Activated naive CD4-positive, alpha-beta T cell treated with anti-CD3 and anti-CD28 coated beads for 36 hours (primary cell): ENCODE measurements at places on chromosomes 7 and 10. TPM values are rescaled to one million over a fixed set of nuclear protein-coding genes. Genes with fewer than 3 reads are reported as not detected.

GRCh38 chr7:69597278-69598076, 798 bp upstream of the AUTS2 start:
- no peak for DNase-seq

DNA sequence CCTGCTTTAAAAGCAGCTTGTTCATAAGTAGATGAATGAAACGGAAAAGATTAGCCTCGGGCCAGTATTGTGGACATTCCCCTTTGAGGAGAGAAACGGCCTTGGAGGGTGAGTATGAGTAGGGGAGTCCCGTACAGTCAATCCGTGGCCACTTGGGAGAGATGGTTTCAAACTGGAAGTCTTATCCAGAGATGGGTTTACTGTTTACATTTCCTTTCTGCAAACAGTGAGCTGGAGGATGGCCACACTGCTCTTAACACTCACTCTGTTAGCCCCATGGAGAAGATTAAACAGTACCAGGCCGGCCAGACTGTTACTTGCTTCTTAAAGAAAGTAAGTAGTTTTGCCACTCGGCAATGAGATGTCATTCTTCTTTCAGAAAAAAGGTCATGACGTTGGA, 20.3 kb downstream of the CALHM2 start:
- no peak for DNase-seq

DNA sequence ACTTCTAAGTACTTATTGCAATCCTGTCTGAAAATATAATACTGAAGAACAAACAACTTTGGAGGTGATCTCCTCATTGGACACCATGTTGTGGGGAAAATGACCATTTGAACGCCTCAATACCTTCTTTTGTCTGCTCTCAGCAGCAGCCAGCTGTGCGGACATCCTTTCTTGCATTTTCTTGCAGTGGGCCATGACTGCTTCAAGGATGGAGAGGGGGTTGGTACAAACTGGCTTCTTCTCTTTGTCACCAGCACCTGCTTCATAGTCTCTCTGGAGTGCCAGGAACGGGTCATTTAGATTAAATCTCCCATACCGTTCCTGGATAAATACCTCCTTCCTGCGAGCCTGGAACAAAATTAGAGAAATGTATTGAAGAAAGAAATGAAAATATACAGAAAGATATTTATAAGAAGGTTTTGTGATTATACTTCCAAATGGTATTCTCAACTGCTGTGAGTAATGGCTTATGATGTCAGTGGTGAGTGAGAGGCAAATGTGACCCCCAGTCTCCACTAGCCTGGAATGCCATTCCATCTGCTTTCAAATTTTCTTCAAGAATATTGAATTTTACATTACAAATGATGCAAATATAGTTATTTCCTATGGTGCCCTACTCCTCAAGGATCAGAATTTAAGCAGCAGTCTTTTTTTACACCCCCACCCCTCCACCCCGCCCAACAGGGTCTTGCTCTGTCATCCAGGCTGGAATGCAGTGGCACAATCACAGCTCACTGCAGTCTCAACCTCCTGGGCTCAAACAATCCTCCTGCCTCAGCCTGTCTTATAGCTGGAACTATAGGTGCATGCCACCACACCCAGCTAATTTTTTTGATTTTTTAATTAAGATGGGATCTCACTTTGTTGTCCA, 62.4 kb downstream of the CTTNBP2 start:
- no peak for DNase-seq

DNA sequence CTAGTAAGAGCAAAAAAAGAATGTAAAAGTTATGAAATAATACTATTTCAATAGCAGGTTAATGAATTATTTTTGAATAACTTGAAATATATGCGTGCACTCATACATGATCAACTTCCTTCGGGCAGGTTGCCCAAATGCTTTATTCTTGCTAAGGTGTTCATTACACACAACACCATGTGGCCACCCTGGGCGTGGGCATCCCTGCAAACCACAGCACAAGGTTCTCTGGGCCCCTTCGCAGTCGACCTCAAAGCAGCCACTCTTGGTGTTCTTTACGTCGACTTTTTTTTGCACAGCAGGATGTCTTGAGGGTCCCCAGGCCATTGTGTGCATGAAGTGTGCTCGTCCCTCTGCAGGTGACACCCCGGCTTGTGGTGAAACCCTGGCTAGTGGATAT, 300.7 kb upstream of the PITRM1 start:
- no peak for DNase-seq

GRCh38 chr7:55235115-55235514, 130.0 kb upstream of the LANCL2 start:
- DNase-seq: no peak

- no peak for DNase-seq
These were observed 14.9 kb downstream of the TNRC18 start for GRCh38 chr7:5408777-5409176.

The AKR1C3 gene
- 0.47 TPM for total RNA-seq

GRCh38 chr7:1707756-1708595, 37.9 kb downstream of the ELFN1 start:
- DNase-seq: no peak

- no peak for DNase-seq
These were observed 76.0 kb upstream of the GRB10 start for GRCh38 chr7:50858528-50859245.

- DNase-seq: no peak
These were observed 176.8 kb downstream of the THSD7A start for GRCh38 chr7:11655163-11655562.

GRCh38 chr7:23234569-23235296, 11.8 kb upstream of the GPNMB start:
- DNase-seq: no peak

- no peak for DNase-seq
These were observed 338.1 kb downstream of the DNAJB6 start for GRCh38 chr7:157674715-157675426.

GRCh38 chr7:44665531-44666213, 59.2 kb downstream of the OGDH start:
- DNase-seq: no peak

GRCh38 chr10:62075414-62075813, 173.9 kb downstream of the ARID5B start:
- no peak for DNase-seq

GRCh38 chr7:138370956-138371355, 89.1 kb upstream of the TRIM24 start:
- DNase-seq: no peak

The KLF14 gene
- total RNA-seq: not detected

DNA sequence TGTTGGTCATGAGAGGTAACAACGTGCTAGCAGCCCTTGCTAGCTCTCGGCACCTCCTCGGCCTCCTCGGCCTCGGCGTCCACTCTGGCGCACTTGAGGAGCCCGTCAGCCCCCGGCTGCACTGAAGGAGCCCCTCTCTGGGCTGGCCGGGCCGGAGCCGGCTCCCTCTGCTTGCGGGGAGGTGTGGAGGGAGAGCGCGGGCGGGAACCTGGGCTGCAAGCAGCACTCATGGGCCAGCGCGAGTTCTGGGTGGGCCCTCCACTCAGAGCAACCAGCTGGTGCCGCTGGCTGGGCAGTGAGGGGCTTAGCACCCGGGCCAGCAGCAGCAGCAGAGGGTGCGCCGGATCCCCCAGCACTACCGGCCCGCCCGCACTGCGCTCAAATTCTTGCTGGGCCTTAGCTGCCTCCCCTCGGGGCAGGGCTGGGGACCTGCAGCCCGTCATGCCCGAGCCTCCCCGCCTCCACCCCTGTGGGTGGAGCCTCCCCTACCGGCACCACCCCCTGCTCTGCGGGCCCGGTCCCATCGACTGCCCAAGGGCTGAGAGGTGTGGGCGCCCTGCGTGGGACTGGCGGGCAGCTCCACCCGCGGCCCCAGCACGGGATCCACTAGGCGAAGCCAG, 96.1 kb downstream of the PAXIP1 start:
- DNase-seq: no peak

DNA sequence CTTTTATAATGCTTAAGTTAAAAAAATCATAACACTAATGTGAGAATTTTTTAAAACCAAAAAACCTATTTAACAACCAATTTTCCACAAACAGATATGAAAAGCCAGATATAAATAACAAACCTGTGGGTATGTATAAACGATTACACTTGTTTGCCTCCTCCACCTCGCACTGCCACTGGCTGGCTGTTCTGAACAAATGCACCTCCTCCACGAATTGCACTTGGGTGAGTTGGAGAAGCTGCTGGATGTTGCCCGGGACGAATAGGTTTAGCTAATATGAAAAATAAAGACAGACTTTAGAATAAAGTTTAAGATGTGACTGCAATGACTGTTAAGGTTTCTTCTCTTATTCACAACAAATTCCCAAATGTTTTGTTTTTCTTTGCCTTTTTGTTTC, 40.8 kb downstream of the KIF5B start:
- no peak for DNase-seq

The TMEM196 gene
- total RNA-seq: not detected

- DNase-seq: no peak
These were observed 1.1 kb upstream of the DLG5 start for GRCh38 chr10:77927402-77928246.

GRCh38 chr10:95818668-95819067, 62.7 kb downstream of the ENTPD1 start:
- no peak for DNase-seq

The KLHDC10 gene
- total RNA-seq: 11.6 TPM

- DNase-seq: no peak
These were observed 338.3 kb upstream of the AUTS2 start for GRCh38 chr7:69260023-69260422.

The ITPRID1 gene
- total RNA-seq: not detected

DNA sequence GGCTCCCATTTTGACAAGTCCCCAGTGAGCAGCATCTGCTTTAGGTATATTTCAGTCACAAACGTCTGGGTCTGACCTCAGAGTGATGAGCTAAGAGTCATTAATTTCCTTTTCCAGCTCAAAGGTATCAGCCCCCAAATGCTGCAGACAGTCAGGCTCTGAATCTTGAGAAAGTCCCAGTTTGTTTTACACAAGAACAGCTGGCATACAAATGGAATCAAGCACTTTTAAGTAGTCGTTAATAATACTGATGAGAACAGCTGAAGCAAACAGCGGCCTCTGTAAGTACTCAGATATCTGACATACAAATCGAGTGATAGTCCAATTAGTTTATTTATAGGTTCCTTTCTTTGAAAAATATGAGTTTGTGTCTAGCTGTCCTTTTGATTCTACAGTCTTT, 49.4 kb upstream of the MSRB2 start:
- DNase-seq: no peak

- no peak for DNase-seq
These were observed 224.8 kb downstream of the RPS24 start for GRCh38 chr10:78258323-78259030.

GRCh38 chr7:136912339-136912738, 43.9 kb downstream of the CHRM2 start:
- no peak for DNase-seq
